ENCODE measurements at places on chromosomes 1 and 21.

- DNase-seq = no peak
These were observed 1794.8 kb downstream of the MRPL39 start for GRCh38 chr21:23812485-23812884.

GRCh38 chr1:12677565-12677964 is 33.7 kb downstream of the AADACL4 start:
- no peak for DNase-seq

DNA sequence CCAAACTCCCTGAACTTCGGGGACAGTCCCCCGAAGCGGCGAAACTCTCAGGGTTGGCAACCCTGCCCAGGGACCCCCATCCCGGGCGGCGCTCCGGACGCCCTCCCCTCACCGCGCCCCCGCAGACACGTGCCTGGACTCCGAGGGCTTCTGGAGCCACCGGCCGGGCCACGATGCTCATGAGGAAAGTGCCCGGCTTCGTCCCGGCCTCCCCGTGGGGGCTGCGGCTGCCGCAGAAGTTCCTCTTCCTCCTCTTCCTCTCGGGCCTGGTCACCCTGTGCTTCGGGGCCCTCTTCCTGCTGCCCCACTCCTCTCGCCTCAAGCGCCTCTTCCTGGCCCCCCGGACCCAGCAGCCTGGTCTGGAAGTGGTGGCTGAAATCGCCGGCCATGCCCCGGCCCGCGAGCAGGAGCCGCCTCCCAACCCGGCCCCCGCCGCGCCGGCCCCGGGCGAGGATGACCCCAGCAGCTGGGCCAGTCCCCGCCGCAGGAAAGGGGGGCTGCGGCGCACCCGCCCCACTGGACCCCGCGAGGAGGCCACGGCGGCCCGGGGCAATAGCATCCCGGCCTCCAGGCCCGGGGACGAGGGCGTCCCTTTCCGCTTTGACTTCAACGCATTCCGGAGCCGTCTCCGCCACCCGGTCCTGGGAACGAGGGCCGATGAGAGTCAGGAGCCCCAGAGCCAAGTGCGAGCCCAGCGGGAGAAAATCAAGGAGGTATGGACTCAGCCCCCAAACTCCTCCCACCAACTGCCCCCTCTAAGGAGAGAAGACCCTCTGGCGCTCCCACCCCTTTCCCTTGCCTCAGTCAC is 1.2 kb downstream of the MAN1C1 start:
- no peak for DNase-seq

DNA sequence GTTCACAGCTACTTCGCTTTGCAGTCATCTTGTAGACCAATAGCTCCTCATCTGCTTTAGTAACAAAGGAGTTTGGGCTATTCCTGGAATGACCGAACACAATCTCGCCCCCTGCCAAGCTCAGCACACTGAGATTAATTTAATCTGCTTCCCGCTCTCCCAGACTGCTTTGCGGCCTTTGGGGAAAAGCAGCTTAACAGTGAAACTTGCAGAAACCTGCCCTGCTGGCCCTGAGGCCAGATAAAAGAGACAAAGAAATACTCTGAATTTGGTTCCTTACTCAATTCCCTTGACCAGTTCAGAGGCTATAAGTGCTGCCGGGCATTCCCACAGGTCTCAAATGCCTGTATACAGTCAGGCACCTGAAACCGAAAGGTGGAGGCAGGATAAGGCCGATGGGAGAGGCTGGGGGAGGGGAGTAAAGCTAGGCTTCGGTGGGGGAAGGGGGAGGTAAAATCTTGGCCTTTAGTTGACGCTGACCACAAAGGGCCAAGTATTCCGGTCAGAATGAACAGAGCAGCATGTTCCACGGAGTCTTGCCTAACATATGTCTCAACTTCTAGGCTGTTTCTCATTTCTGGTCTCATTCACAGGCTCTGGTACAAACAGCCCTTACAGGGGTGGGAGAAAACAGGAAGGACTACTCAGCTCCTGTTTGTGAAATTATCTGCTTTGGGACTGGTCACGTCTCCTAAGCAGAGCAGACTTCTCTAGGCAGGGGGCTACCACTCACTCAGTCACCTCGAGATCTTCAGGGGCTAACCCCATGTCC is 17.7 kb upstream of the A3GALT2 start:
- no peak for DNase-seq

DNA sequence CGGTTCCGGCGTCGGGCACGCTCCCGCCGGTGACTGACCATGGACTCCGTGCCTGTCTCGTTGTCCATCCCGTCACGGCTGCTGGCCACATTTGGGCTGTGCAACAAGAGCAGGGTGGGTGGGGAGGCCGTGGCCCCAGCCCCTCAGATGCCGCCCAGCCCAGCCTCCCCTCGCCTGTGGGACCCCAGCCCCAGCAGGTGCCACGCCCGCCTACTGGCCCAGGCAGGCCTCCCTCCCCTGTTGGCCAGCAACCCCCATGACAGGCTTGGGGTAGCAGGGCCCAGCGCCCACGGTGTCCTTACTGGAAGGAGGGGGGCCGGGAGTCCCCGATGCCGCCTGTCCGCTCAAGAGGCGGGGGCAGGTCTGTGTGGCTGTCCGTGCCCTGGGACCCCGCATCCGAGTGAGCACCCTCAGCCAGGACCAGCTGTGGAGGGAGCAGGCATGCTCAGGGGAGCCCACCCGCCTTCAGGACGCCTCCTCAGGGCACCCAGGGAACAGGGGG is 7.1 kb downstream of the DVL1 start:
- DNase-seq = no peak

DNA sequence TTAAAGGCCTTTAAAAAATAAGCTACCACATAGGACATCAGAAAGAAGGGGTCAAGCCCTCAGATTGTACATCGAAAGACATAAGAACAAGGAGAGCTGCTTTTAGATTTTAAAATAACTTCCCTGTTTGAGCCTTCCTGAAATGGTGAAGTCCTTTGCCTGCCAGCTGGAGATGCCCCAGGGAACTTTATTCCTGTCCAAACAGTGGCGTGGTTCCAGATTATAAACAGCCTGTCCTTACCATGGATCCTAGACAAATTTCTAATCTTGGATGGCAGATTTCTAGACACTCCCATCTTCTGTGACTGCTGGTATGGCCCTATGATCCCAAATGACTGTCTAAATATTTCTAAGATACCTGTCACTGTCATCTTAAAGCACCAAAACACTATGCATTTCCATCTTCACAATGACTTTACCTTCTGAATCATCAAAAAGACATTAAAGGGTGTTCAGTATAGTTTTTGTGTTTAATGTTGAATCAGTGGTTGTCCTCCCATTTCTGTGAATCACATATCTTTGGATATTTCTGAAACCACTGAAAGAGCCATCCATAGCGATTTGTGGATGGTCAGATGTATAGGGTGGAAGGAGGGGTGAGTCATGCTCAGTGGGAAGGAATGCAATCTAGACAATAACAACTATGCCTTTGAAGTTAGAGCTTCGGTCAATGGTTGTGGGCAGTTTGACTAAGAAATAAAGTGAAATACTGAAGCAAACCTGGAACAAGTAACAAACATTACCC is 23.2 kb downstream of the ILDR2 start:
- no peak for DNase-seq

- DNase-seq = peak; percentile 42
These were observed 35.8 kb downstream of the GREM2 start for GRCh38 chr1:240575981-240576662.

DNA sequence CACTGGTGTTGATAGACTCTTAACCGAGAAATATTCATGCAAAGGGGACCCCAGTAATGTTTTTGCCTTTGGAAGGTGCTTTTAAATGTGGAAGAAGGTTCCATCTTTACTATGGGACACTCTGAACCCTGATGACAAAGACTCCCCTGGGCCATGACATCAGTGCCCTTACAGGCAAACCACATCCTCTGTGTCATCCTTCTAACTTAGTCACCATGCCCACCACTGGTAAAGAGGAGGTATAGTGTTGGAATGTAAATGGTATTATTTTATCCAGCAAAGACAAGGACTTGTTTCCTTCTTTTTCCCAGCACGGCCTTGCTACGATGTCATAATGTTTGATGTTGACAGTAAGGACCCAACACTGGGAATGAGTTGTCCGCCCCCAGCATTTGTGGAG is 12.6 kb downstream of the METTL13 start:
- DNase-seq = no peak

GRCh38 chr1:244347942-244348341 is 103.8 kb downstream of the ADSS2 start:
- no peak for DNase-seq

Data from hindlimb muscle (tissue), 1 donor.